ENCODE measurements at places on chromosomes 3 and 15.

- no peak for DNase-seq
Observed at GRCh38 chr3:22935040-22935439, 268.1 kb upstream of the UBE2E2 start.

GRCh38 chr3:43914269-43914668 is 223.5 kb downstream of the ABHD5 start:
- DNase-seq: no peak

DNA sequence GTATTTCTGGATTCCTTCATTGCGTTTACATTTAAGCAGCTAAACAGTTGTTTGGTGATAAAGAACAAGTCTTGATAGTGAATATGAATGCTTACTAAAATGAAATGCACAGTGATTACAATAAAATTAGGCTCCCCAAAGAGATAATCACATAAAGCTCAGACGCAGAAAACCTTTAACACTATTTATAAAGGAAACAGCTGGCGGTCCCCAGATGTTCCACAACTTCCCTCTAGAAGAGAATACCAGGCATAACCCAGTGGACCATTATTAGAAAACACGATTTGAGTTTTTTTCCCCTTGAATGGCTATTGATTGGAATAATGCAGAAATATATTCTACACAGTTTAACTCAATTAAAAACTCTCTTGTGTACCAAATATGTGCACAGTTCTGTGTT is 573.2 kb downstream of the DIPK2A start:
- no peak for DNase-seq

DNA sequence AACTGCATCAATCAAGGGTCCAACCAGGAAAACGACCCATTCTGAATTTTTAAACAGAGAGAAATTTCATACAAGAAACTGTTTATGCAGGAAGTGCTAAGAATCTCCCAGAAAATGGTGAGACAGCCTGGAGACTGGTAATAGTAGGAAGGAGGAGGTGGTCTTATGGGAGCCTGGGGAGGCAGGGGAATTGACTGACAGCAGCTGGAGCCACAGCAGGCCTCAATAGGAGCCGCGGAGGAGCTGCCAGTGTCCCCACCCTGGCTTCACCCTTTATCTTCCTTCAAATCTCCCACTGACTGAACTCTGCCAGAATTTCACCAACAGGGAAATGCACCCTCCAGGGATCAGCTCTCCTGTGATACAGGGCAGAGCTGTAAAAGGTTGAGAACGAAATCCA is 7.5 kb upstream of the C3orf80 start:
- no peak for DNase-seq

GRCh38 chr3:159733194-159733860 is 255.3 kb upstream of the IL12A start:
- no peak for DNase-seq

GRCh38 chr3:54764911-54765310 is 162.9 kb downstream of the LRTM1 start:
- no peak for DNase-seq

- no peak for DNase-seq
Observed at GRCh38 chr3:114400371-114400770, 106.5 kb downstream of the TIGIT start.

DNA sequence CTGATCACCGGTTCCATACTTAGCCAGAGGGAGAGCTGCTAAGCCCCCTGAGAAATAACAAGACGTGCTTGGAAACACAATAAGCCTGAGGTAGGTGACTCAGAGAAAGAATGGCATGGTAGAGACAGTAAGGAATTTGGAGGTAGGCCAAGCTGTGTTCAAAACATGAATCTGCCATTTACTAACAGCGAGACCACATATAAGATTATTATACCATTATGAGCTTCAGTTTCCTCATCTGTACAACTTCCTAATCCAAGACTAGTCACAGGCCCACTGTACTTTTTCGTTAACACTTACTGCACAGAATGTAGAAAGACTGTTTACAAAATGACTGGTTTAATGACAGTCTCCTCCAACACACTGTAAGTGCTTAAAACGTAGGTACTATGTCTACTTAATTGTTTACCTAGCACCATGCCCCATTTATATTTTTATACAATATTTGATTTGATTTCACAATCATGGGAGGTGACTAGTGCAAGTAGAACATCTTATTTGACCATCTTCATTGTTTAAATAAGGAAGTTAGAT is 25.7 kb downstream of the ATOSA start:
- DNase-seq: no peak

DNA sequence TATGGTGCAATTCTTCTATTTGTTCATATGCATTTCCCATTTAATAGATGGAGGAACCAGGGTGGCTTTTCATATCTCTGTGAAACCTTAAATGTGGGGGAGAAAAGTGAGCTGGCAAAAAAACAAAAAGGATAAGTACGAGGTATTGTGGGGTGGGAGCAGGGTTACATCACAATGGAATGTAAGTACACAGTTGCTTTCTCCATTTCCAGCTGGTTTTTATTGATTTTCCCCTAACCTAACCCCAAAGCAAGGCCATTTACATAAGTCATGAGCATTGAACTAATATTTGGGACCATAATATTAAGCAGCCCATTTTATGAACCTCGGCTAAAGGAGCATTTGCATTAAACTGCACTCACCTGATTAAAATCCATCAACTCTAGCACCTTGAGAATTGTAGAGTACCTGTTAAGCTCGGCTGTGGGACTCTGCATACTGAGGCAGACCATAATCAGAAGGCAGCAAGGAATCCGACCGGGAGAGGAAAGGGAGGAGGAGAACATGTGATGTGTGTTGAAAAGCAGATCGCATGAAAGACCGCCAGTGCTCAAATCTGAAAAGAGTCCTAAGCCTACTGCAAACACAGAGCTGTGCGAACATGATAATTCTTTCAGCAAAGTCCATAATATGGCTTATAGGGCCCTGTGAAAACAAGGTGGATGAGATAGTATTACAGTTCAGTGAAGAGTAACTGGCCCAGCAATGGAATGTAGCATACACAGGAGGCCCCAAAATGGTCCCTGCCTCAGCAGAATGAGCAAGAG is 513.4 kb downstream of the FHIT start:
- DNase-seq: no peak

GRCh38 chr3:28104896-28105534 is 136.4 kb upstream of the CMC1 start:
- no peak for DNase-seq

DNA sequence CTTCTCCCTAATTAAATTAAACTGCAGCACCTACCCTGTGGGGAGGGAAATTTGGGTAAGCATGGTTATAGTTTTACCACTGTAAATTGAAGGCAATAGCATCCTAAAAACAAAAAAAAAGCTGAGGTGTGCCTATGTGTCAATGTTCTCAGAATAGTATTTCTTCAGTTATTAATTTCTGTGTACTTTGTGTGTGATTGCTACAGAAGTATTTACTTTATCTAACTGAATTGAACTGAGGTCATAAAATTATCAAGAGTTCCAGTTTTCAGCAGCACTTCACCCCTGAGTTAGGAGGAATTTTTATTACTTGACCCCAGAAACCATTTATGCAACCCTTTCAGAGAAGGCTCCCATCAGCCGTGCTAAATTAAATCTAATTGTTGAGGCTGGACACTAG is 333.6 kb upstream of the ALCAM start:
- DNase-seq: no peak

GRCh38 chr3:178189854-178190253 is 346.4 kb upstream of the KCNMB2 start:
- DNase-seq: no peak

DNA sequence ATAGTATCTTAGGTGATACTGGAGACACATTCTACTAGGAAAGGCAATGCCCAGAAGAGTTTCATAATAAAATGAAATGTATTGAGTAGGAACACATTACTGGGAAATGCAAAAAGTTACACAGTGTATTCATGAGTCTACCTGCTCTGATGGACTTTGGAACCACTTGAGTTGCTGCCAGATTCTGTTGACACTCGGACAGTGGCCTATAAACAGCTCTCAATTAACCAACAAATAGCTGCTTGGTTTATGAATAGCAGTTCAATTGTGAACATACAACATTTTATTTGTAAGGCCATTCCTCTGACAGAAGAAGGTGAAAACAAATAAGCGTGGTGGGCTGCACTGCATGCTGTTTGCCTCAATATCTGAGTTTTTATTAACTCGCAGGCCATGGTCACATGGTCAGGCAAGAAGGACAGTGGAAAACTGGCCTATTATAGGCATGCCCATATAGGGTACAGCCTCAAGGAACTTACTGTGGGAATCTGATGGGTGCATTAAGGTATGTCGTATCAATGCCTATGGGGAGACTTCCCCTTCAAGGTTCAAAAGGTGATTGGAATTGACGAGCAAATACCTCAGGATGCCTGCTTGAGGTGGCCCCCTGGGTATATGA is 66.2 kb downstream of the C3orf80 start:
- DNase-seq: no peak

DNA sequence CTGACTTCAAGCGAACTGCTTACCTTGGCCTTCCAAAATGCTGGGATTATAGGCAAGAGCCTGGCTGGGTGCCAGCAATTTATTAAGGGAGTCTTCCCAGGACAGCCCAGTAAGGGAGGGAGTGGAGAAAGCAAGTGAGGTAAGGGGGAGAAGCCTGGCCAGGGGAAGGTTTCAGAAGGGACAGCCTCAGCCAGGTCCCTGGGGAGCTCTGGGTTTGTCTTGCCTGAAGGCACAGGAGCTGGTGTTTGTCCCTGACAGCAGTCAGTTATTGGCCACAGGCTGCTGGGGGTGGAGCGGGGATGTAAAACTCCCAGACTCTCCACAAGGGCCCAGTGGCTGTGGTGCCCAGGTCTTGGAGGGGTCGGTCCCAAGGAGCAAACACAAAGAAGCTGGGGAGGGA is 33.0 kb upstream of the CDCP1 start:
- DNase-seq: no peak

DNA sequence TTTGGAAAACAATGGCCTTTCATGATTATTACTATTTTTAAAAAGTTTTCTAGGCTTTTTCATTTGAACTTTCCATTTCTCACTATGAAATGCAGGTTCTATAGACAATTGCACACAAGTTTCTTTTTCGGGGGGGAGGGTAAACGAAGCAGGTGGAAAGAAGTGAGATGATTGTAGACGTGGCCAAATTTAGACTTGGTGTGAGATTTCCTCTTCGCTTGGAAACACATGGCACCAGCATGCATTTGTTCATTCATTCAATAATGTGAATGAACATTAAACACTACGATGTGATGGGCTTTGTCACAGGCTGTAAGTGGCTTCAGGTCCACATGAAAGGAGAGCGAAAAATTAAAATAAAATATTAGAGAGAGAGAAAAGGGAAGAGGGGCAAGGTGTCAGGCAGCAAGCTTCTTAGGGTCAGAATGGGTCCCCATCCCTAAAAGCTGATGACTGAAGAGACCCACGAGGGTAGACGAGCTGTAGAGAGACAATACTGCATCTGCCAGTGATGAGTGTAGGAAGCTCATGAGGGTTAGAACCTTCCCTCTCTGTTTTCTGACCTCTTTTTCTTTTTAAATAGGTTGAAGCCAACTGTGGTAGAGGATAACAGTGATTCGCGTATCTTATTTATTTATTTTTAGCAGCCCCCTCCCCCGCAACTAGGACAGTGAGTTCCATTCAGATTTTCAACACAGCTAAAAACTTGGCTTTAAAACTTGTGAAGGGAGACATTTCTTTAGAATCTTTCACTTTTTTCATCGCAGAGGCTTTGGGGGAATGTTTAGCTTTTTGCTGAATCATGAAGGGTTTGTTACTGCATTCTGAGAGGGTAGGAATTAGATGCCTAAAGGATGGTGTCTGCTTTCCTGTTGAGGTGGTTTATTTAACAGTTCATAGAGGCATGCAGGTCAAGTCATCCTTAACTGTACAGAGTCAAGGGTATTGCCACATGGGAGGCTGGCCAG is 36.2 kb downstream of the GAP43 start:
- no peak for DNase-seq

DNA sequence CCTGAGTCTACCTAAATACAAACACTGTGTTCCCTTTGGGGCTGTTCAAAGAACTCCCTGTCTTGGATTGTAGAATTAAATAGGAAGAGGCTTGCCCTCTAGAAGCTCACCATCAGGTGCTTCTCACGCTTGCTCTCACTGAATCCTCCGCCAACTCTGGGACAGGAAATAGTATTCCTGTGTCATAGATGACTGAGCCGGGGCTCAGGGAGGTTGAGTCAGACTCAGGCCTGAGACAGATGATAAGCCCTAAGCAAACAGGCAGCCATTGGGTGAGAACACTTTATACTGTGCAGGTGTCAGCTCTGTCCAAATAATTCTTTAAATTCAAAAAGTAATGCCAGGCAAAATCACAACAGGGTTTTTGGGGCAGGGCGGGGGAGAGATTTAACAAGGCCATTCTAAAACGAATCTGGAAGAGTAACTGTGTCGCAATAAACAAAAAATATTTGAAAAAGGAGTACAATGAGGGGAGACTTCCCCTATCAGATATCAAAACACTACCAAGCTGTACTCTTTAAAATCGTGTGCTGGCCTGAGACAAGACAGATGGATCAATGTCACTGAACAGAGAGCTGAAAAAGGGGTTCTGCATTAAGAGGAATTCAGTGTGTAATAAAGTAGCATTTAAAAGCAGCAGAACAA is 59.0 kb downstream of the EPHB3 start:
- no peak for DNase-seq

GRCh38 chr15:60004009-60004845 is at the start of gene FOXB1:
Gene FOXB1 (plus strand): TSS chr15:60004311. CDS start chr15:60004964, 653 bp downstream.
- DNase-seq: no peak

DNA sequence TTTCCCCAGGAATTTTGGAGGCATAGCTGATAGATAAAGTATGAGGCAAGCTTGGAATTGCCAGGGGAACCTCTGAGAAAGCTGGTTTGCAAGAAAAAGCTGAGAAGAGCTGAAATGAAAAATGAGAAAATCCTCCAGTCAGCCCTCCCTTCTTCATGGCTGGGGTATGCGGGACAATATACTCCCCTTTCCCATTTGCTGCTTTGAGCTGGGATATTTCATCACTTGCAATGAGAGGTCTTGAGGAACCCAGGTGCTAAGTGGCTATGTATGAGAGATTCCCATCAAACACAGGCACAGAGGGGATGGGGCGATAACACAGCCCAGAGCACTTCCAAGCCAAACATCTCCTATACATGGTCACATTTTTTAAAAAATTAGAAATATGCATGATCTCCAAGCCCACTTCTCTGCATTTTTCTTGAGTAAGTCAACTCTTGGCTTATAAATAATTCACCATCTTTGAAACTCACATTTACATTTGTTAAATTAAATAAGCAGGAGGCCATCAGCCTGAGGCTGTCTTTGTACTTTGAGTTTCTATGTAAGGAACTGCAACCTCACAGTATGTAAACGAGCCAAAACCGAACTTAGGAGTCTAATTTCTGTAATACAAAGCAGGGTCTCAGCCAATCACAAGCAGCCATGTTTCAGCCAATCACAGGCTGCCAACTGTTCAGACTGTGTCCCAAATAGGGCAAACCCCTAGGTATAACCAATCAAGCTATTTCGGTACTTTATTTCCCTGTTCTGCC is 983.6 kb upstream of the NR2F2 start:
- no peak for DNase-seq

GRCh38 chr15:85401108-85401774 is 20.8 kb downstream of the AKAP13 start:
- DNase-seq: no peak

GRCh38 chr3:186298876-186299275 is 63.2 kb downstream of the DGKG start:
- DNase-seq: no peak

DNA sequence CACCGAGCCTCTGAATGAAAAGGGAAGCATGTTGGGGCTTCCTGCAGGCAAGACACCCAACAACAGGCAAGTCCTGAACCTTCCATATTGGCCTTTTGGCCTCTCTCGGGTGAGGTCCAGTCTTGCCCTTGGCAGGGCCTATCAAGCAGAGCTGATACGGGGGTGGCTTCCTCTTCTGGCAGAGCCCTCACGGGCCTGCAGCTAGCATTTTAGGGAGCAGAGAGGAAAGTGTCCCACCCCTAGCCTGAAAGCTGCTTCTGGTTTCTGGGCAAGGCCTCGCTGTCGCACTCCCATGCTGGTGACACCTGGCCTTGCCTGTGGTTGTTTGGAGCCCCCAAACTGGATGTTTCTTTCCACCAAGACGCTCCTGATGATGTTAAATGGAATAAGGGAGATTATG is 31.8 kb upstream of the CTSH start:
- DNase-seq: no peak

All from activated CD4-positive, alpha-beta T cell treated with anti-CD3 and anti-CD28 coated beads for 24 hours (primary cell).